ENCODE measurements at places on chromosomes 13 and 19. TPM values are rescaled to one million over a fixed set of nuclear protein-coding genes. Genes with fewer than 3 reads are reported as not detected.

KCNJ14 gene
- 0.23 TPM for total RNA-seq

ZNF154 gene
- not detected for total RNA-seq

TMEM150B gene
- total RNA-seq = not detected

NANOS3 gene
- total RNA-seq = not detected
